ENCODE measurements at places on chromosomes 7 and 10. TPM values are rescaled to one million over a fixed set of nuclear protein-coding genes. Genes with fewer than 3 reads are reported as not detected.

TDRD1 gene
- total RNA-seq, result 1.3 TPM

DNA sequence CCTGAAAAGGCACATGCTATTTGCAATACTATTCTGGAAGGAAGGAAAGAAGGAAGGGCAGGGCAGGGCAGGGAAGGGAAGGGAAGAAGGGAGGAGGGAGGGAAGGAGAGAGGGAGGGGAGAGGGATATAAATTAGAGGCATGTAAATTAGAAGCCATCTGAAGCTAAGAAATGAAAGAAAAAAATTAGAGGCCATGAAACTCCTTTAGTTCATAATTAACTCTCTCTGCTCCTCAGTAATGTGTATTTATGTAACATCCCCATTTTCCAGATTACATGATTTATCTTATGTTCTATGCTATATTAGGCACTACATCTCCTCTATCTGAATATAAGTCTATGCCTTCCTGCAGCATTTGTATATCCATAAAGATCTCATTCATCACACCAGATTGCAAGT lies 12.7 kb upstream of the JCAD start:
- no peaks in the 10 kb centered on the region for H3K36me3 ChIP-seq
- no peak for DNase-seq
- no peak overlapping the region for H3K27ac ChIP-seq
- no peaks in the 10 kb centered on the region for H3K4me1 ChIP-seq
- no peaks in the 10 kb centered on the region for H3K27me3 ChIP-seq

IFIT2 gene
- 3.0 TPM for total RNA-seq

CALML5 gene
- 148 TPM for total RNA-seq

GRCh38 chr7:1093916-1094508 lies 6.1 kb downstream of the GPER1 start:
- H3K36me3 ChIP-seq, result peaks cover 42% of the 10 kb centered on the region
- no peaks in the 10 kb centered on the region for H3K27me3 ChIP-seq
- DNase-seq, result no peak
- no peak overlapping the region for H3K4me3 ChIP-seq
- H3K27ac ChIP-seq, result no peak overlapping the region

DNA sequence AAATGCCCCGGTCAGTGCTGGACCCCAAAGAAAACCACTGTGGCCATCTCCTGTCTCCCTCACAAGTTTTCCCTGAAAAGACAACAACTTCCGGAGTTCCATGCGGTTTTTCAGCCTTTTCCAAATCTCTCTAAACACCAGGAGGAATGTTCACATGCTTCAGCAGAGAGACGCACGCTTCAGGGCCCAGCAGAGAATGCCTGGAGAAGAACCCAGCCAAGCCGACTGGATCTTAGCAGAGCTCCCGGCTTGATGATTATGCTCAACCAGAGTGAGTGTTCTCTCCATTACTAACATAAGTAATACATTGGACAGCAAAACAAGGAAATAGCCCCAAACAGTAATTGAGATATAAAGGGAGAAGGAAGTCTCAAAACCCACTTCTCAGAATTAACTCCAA lies 17.9 kb downstream of the PRKCQ start:
- H3K36me3 ChIP-seq, result no peaks in the 10 kb centered on the region
- DNase-seq, result no peak
- no peaks in the 10 kb centered on the region for H3K4me1 ChIP-seq
- H3K4me3 ChIP-seq, result no peak overlapping the region
- no peak overlapping the region for H3K27ac ChIP-seq
- H3K27me3 ChIP-seq, result no peaks in the 10 kb centered on the region

GRCh38 chr7:31253532-31253931 lies 87.0 kb downstream of the NEUROD6 start:
- H3K27ac ChIP-seq, result no peak overlapping the region
- no peak overlapping the region for H3K4me3 ChIP-seq
- H3K36me3 ChIP-seq, result no peaks in the 10 kb centered on the region
- no peak for DNase-seq
- no peaks in the 10 kb centered on the region for H3K27me3 ChIP-seq
